ENCODE measurements at places on chromosomes 5 and 9. TPM values are rescaled to one million over a fixed set of nuclear protein-coding genes. Genes with fewer than 3 reads are reported as not detected.

Gene ZNF782
- 3.1 TPM for total RNA-seq

- DNase-seq, result no peak
Measured at GRCh38 chr5:159123700-159124099, 24.0 kb upstream of the EBF1 start.

DNA sequence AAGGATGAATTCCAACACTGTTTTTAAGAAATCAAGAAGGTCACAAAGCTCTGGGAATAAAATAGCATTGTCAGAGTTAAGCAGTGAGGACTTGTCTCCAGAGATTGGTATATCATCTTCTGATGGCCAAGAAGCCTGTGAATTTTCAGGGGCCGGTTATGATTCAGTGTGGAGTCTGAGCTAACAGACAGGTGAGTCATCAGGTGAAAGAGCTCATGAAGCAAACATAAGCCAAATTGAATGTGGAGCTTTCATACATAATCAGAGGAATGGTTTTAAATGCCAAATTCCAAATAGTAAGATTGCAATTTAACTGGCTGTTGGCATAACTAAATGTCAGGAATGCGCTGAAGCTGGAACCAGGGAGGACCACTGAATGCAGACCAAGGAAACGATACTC is 494.2 kb downstream of the MTRR start:
- no peak for DNase-seq

DNA sequence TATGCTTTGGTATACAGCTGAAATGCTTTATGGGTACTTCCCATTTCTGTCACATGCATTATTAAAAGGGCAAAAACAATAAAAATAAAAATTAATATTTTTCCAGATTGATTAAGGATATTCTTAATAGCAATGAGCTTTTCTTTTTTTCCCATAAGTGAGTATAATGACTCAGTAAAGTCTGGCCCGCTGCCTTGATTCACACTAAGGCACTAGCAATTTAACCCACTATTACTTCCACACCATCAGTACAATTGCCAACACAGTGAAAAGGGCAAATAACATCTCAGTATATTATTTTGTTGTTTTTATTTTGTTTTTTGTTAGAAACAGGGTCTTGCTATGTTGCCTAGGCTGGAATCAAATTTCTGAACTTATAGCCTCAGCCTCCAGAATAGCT is 150.1 kb downstream of the RNF180 start:
- no peak for DNase-seq

DNA sequence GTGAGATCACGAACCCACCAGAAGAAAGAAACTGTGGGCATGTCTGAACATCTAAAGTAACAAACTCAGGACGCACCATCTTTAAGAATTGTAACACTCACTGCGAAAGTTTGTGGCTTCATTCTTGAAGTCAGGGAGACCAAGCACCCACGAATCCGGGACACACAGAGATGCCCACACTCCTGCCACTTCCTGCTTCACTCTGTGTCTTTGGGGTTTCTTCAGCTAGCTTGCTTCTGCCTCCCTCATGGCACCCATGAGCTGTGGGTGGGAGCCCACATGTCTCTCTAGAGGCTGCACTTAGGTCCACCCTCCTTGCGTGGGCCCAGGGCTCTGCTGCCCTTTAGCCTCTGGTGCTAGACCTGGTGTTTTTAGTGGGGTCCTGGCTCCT is 61.2 kb upstream of the CNOT6 start:
- DNase-seq, result no peak

GRCh38 chr9:37512437-37512836 is 26.7 kb downstream of the POLR1E start:
- DNase-seq, result no peak
